ENCODE measurements at places on chromosomes 5 and 9.
A peak's percentile ranks its signal among the peaks of the same experiment; 100 is the strongest.

- no peak for DNase-seq
These were observed 26.3 kb downstream of the UBQLN1 start for GRCh38 chr9:83681490-83681889.

- no peak for DNase-seq
These were observed 979 bp downstream of the PCDHGA12 start for GRCh38 chr5:141431286-141431685.

GRCh38 chr9:93143830-93144530, 9.9 kb upstream of the NINJ1 start:
- DNase-seq: no peak

- peak; percentile 37 for DNase-seq
These were observed at the start of gene NSG2 for GRCh38 chr5:174045470-174046025. Gene NSG2, plus strand, starts transcription at chr5:174045706. Its CDS starts 1,050 bp downstream, at chr5:174046756.

DNA sequence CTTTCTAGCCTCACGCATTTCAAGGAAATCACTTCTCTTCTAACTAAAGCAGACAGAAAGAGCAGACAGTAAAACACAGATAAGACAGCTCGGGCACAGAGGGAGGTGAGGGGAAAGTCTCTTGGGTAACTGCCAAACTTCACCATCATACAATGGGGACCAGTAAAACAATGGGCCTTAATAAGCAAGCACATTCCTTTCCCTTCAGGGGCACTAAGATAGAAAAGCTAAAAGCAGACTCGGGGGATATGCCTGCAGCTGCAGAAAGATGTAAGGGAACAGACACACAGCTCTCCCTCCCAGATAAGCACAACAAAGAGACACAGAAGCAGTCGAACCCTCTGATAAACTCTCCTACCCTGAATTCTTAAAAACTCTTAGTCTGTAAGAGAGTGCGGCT, 15.6 kb upstream of the CKS2 start:
- no peak for DNase-seq

- DNase-seq: no peak
These were observed 107.7 kb upstream of the GPR151 start for GRCh38 chr5:146623666-146624065.

DNA sequence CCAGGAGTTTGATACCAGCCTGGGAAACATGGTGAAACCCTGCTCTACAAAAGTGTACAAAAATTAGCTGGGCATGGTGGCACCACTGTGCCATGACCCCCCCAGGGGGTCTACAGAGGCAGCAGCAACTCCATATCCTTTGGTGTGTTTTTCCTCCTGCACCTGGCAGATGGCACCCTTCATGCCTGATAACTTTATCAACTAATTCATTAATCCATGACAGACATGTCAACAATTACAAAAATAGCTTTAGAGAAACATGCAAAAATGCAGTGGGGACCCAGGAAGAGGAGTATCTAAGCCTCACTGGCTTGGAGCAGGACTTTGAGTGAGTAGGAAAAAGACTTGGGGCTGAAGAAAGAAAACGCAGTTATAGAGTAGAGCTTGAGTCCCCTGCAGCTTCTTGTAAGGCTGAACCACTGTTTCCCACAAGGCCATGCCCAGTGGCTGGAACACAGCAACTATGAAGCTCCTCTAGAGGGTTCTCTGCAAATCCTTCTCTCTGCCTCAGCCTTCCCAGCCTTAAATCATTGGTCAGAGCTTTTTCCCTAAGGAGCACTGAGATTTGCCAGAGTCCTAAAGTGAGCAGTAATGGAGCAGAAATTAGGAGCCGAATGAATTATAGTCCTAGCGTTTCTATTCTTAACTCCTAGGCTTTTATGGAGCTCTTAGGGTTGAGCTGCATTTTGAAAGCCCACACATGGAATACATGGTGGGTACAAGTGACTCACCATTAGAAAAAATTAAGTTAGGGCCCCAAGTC, 25.5 kb upstream of the B4GALT1 start:
- DNase-seq: no peak

DNA sequence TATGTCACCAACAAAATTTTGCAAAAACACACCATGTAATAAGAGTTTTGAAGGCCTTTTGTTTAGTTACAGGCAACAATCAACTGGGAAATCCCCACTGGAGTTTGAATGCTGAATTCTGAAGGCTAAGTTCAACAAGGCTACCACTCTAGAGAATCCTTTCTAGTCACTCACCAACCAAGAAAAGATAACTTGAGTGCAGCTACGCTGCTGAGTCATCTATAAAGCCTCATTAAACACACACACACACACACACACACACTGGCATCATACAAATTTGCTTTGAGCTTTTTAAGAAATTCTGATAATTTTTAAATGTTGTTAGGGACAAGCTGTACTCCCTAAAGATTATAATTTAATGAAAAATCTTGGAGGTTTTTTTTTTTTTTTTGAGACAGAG, 219.6 kb downstream of the DENND1A start:
- DNase-seq: no peak

DNA sequence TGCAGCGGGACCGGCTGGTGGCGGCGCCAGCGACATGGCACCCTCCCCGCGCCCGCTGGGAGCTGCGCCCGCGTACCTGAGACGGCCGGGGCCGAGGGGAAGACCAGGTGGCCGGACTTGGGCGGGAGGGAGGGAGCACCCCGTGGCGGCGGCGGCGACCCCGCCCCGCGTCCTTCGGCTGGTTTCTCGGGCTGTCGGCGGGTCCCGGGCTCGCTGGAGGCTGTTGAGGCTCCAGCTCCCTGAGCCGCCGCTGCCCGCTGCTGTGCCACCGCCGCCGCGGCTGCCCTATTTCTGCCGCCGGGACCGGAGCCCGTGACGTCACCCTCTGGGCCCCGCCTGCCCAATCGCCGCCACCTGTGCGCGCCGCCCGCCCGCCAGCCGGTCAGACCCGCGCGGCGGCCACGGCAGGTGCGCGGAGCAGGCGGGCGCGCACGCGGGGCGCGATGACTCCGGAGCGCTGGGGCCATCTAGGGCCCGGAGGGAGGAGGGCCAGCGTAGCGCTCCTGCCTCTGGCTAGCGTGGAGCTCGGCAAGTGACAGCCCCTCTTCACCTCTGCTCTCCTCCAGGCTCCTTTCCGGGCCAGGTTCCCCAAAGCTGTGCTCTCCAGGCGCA, at the start of gene FSTL4:
Gene FSTL4 (minus strand): TSS at position 293 of the 612 bp plus-strand sequence.
- DNase-seq: no peak

GRCh38 chr9:121604242-121604641, 47.2 kb upstream of the DAB2IP start:
- no peak for DNase-seq

GRCh38 chr9:115411516-115411915, 293.6 kb upstream of the TNC start:
- DNase-seq: no peak

DNA sequence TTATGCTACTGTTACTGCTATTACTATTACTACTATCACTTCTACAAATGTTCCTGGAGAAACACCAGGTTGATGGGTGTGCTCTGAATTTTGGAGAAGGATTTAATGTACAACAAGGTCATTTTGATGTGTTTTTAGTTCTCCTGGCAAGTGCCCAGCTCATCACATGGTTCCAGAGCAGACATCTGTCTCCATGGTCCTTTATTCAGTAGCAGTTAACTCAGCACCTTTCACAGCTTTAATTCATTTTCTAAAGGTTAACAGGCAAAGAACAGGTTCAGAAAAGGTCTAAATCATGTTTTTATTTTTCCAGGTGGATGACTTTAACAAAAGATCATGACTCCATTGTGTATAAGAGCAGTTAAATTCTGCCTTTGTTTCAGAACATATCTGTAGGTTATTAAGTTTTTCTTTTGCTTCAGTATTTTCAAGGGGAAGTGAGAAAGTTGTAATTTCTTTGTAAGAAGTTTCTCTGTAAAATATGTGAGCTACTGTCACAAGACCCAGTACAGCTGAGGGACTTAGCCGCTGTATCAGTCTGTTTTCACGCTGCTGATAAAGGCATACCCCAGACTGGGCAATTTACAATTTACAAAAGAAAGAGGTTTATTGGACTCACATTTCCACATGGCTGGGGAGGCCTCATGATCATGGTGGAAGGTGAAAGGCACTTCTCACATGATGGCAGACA, 41.9 kb downstream of the MTRR start:
- DNase-seq: no peak

GRCh38 chr9:37144762-37145161, 24.4 kb downstream of the ZCCHC7 start:
- no peak for DNase-seq

- no peak for DNase-seq
These were observed 99.8 kb downstream of the TAF11L14 start for GRCh38 chr5:17734011-17734410.

DNA sequence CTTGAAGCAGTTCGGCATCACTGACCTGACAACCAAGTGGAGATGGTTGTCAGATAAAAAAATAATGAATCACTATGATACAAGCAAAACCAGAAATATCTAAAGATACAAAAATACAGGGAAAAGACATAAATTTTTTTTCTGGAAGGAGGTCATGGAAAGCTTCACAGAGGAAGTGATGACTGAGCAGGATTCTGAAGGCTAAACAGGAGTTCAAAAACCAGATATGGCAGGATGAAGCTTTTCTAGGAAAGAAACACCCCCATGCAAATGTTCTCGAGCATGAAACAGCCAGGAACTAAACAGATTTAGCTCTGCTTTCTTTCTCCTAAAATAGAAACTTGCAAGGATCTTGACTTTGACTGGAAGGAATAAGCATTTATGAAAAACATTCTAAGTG, 60.7 kb upstream of the IFNE start:
- DNase-seq: no peak

DNA sequence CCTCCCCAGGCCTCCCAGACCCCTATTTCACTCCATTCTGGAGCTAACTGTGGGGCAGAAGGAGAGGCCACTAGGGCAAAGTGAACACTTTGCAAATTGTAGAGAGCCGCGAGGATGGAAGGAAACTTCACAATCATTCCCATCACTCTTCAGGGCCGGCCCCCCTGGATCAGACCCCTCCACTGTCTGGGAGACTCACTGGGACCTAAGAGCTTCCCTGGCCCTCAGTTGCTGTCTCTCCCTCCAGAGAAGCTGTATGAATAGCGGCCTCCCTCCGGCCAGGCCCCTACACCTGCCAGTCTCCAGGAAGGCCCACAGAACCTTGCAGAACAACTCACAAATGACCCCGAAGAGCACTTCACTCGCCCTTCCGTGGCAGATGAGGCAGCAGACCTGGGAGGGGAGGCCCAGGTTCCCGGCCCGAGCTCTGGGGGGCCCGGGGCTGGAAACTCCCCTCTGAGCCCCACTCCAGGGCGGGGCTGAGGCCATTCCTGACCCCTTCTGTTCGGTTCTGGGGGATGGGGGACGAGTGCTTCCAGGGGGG, 141.9 kb upstream of the IER5L start:
- DNase-seq: no peak

- DNase-seq: no peak
These were observed 2.4 kb upstream of the EXOC3 start for GRCh38 chr5:440401-441201.

DNA sequence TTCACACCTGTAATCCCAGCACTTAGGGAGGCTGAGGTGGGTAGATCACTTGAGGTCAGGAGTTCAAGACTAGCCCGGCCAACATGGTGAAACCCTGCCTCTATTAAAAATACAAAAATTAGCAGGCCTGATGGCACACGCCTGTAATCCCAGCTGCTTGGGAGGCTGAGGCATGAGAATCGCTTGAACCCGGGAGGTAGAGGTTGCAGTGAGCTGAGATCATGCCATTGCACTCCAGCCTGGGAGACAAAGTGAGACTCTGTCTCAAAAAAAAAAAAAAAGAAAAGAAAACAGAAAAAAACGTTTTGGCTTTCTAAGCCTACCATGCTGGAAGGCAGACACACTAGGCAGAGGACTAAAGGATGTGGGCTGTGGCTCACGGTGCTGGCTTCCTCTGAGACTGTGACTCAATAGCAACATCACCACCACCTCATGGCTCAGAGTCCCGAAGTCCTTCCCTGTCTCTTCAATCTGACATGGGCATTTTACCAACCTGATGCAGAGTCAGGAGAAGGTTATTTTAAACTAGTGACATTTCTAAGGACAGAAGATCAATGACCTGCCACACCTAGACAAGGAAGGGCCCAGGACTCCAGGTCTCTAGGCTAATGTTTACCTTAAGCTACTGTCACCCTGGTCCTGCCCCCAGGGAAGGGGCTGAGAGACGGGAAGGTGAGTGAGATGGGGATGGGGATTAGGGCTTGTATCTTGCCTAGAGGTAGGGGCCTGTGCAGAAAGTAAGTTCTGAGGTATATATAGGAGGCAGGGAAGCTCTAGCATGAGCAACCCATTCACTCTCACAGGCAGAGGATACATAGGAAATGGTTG, 3.7 kb downstream of the ECSCR start:
- no peak for DNase-seq

DNA sequence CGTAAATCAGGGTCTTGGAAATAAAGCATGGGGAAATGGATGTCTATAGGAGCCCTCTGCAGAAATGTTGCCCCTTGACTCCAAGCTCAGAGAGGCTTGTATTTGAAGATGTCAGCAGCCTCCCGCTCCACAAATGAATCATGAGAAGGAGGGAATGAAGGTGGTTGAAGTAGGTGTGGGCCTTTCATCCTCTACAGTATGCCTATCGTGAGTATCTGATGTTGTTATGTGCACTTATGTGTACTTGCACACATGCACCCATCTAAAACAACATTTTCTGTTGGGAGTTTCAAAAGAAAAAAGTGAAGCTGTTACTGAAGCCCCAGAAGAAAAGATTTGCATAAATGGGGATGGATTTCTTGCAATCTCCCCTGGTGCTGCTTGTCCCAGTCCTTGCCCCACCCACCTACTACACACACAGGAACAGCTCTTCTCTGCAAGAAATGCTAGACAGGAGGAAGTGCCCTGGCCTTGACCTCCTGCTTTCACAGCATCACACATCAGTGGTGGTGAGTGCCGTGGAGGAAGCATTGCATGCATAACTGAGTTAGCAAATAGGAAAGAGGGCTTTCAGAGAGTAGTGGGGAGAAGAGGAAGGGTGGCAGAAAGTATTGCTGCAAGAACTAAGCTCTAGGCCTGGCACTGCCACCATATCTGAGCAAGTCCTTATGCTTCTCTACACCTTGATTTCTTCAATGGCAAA, 156.1 kb downstream of the SNX18 start:
- DNase-seq: no peak

DNA sequence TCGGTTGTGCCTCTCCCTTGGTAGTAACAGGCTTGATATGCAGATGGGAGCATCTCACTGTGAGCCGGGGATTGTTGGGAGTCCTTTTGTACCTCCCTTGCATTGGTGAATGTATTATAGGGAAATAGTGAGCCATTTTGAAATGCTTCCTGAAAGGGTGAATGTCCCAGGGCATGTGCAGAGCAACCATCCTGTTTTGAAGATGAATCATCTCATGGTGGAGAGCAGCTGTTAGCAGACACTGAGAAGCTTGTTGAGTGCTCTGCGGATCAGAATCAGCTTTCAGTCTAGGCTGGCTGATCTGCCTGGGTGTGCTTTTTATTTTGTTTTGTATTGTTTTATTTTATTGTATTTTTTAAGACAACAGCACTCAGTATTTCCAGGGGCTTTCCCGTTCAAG, 29.7 kb downstream of the SLC36A1 start:
- no peak for DNase-seq

GRCh38 chr9:133664173-133665050, 28.2 kb downstream of the DBH start:
- no peak for DNase-seq

- no peak for DNase-seq
These were observed 78.2 kb downstream of the GTF3C4 start for GRCh38 chr9:132748450-132748849.

- no peak for DNase-seq
These were observed 43.2 kb upstream of the UGCG start for GRCh38 chr9:111853450-111853827.
